ENCODE measurements at places on chromosomes 6 and 20. TPM values are rescaled to one million over a fixed set of nuclear protein-coding genes. Genes with fewer than 3 reads are reported as not detected.

GRCh38 chr6:41637194-41638001 lies 870 bp upstream of the MDFI start:
- DNase-seq: no peak

- no peak for DNase-seq
These were observed 205.0 kb upstream of the SASH1 start for GRCh38 chr6:148137652-148138051.

DNA sequence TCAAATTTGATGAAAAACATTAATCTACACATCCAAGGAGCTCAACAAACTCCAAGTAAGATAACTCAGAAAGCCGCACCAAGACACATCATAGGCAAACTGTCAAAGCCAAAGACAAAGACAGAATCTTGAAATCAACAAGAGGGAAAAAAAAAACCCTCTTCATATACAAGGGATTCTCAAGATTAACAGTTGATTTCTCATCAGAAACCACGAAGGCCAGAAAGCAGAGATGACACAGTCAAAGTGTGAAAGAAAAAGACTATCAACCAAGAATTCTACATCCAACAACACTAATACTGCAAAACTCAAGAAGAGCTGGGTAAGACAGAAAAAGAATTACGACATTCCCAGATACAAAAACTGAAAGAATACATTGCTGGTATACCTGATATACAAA lies 73.8 kb downstream of the CDK19 start:
- no peak for DNase-seq

DNA sequence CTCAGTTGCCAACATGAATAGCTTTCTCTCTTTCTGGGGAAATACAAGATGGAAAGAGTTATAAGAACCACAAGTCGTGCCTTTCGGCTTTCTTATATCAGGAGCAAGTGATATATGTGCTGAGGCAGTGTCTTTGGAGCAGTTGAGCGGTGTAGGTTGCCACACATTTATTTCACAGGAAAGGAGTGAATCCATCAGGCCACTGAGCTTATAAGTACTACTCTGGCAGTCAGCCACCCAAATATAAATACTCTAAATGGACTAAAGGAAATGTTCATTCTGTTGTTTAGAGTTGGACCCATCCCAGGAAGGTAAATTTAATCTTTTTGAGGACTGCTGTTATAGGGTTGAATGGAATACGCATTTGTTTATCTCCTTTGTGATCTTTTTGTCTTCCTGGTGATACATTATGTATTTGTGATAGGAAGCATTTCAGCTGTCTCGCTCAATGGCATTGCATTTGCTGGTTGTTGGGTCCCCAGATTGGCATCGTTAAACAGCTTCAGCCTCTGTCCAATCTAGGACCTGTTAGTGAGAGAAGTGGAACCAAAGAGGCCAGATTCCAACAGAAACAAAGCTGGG lies 139.7 kb downstream of the SOBP start:
- DNase-seq: no peak

DNA sequence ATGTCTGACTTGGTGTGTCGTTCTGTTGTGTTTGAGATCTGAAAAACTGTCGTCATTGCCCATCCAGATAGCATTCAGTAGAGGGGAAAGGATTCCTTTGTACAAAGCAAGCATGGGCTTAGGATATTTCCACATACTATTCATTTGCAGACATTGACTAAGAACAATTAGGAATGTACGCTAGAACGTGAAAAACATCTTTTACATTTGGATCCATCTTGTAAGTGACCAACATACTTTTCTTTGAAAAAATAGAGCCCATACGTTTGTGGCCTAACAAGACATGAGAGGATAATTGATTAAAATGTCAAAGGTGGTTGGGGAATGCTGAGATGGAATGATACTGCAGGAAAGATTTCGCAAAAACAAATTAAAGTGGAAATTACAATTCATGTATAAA lies 225.8 kb upstream of the QKI start:
- DNase-seq: no peak

- no peak for DNase-seq
These were observed 238.1 kb downstream of the RNGTT start for GRCh38 chr6:88725111-88725975.

DNA sequence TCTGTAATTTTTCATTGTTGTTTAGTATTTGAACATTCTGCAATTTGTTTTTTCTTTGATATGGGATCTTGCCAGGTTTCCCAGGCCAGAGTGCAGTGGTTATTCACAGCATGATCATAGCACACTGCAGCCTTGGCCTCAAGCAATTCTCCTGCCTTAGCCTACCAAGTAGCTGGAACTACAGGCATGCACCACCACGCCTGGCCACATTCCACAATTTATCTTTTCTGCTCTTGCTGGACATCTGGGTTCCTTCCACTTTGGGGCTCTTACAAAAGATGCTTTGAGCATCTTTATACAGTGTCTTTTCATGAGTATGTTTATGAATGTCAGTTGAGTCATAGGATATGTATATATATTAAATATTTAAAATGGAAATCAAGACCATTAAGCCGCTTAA lies 42.0 kb downstream of the PGM3 start:
- DNase-seq: no peak

GRCh38 chr6:106804346-106805335 lies 169.9 kb downstream of the CD24 start:
- DNase-seq: no peak

- no peak for DNase-seq
These were observed 83.9 kb downstream of the SAMD3 start for GRCh38 chr6:130138909-130139242.

- DNase-seq: peak; percentile 98
These were observed 29.6 kb downstream of the RAMACL start for GRCh38 chr6:166556863-166557322.

GRCh38 chr20:37299718-37300528 lies 10.5 kb downstream of the MANBAL start:
- no peak for DNase-seq

- DNase-seq: peak; percentile 100
These were observed at the start of gene ACSS2 for GRCh38 chr20:34876406-34877282. ACSS2 (plus strand) TSS chr20:34876612; CDS start chr20:34876646, 34 bp downstream.

GRCh38 chr6:103798166-103798565 lies 1061.6 kb downstream of the HACE1 start:
- no peak for DNase-seq

DNA sequence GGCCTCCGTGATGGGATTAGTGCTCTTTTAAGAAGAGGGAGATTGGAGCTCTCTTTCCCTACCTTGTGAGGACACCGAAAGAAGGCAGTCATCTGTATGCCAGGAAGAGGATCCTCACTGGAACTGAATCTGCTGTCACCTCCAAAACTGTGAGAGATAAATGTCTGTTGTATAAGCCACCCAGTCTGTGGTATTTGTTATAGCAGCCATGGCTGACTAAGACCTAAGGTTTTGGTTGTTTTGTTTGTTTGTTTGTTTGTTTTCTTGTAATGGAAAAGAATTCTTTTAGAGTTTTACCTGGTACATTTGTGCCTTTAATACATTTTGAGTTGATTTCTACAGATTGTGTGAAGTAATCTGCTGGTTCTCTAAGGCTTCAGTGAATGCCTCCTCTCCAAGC lies 7.6 kb downstream of the RPP21 start:
- no peak for DNase-seq

- no peak for DNase-seq
These were observed 73.0 kb downstream of the TIAM2 start for GRCh38 chr6:155067956-155068615.

DNA sequence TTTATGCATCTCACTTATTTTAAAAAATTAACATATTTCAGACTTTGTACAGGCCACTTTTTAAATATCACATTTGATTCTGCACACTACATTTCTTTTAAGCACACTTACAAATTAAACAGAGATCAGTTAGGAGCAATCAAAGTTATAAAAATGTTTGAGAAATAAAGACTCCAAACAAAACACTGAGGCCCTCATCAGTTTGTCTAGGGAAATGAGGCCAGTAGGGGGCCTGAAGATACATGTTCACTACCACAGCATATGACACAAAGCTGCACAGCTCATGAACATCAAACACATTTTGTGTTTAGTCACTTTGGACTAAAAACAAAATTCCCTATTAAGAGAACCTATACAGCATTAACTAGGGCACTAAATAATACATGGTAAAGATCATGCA lies 180.5 kb downstream of the PDE7B start:
- no peak for DNase-seq

DNA sequence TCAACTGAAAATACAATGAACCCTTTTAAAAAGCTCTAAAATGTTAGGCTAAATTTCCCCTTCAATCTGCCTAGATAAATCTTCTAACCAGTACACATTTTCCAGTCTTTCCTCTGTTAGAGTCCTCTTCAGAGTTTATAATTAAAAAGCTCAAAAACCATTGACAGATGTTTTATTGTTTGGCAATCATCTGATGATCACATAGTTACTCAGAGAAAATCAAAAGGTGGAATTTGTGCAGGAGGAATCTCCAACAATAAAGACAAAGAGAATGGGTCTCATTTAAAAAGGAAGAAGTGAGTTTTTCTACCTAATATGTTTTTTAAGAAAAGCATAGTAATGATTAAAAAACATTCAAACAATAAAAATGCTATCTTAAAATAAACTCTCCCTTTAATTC lies 3.1 kb downstream of the TRAPPC3L start:
- no peak for DNase-seq

DNA sequence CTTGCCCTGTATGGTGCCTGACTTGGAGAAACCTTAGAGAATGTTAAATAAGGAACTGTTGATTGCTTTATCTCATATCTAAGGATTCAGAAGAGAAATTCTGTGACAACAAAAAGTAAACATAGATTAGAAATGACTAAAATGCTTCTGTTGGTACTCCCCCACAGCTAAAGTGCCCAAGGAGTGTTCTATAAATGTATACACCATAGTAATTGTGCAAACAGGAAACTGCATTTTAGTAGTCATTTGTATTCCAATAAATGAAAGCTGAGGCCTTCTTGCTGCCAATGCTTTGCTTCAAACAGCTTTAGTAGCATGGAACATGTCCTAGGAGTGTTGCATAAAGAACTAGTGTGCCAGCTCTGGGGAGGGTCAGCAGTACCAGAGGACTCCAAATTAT lies 343.7 kb upstream of the IRAK1BP1 start:
- no peak for DNase-seq

DNA sequence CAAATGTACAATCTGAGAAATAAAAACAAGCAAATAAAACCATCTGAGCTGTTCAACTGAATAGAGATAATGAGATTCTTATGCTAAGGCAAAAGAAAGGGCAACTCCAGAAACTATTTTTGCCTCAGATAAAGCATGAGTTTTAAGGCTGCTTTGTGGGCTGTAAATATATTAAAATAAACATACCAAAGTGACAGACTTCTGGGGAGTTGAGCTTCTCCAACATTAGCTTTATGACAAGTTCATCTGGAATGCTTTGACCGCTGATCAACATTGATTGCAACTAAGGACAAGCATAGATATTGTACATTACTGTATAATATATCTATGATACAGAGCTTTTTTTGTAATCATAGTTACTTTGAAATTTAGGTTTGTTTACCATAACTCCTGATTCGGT lies 19.3 kb downstream of the AK9 start:
- no peak for DNase-seq

DNA sequence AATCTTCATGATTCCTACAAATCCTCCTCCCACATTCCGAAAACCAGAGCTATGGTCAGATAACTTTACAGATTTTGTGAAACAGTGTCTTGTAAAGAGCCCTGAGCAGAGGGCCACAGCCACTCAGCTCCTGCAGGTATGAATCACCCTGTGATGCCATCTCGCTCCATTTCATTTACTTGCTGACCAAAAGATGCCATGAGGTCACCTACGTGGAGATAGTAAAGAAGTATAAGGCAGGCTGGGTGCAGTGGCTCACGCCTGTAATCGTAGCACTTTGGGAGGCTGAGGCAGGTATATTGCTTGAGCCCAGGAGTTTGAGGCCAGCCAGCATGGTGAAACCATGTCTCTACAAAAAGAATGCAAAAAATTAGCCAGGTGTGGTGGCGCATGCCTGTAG lies 30.9 kb downstream of the STK4 start:
- DNase-seq: no peak

The BCKDHB gene
- 64.9 TPM for total RNA-seq

The GFRA4 gene
- total RNA-seq: not detected

The GNAS-AS1 gene
- 0.35 TPM for total RNA-seq

The AARS2 gene
- total RNA-seq: 7.7 TPM

The ECT2L gene
- total RNA-seq: not detected

The SF3B5 gene
- 70.3 TPM for total RNA-seq
